ENCODE measurements at places on chromosomes 5 and 9. TPM values are rescaled to one million over a fixed set of nuclear protein-coding genes. Genes with fewer than 3 reads are reported as not detected.

Gene PCDHGA2
- not detected for total RNA-seq

Gene ANKRD34B
- total RNA-seq: 0.29 TPM

Gene SLC45A2
- total RNA-seq: not detected

Gene GCNT1
- 7.9 TPM for total RNA-seq

Gene ALDH1A1
- 17.7 TPM for total RNA-seq

Gene SPATA31D4
- total RNA-seq: not detected

Gene NFIB
- 75.8 TPM for total RNA-seq

Gene C7
- not detected for total RNA-seq

Gene CKMT2
- total RNA-seq: 0.24 TPM

Gene NAIP
- 9.0 TPM for total RNA-seq

Gene ADGRV1
- 3.5 TPM for total RNA-seq

Gene GABRA6
- total RNA-seq: not detected

Gene PURA
- 16.7 TPM for total RNA-seq

DNA sequence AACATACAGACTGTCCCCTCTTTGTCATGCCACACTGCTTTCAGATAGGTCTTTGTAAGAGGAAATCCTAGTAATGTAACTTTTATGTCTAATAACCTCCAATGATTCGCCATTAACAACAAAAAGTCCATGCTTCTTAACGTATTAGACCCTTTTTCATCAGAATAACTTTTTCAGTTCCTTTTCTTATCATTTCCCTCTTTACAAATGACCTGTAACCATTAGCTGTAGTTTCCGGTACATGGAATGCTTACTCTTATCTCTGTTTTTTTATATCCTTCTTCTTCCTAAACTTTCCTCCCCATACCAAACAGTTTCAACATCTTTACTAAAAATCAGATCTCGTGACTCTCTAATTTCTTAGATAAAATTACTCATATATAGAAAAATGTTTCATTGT lies 268.9 kb upstream of the TYRP1 start:
- no peaks in the 10 kb centered on the region for H3K27me3 ChIP-seq
- no peak overlapping the region for H3K4me3 ChIP-seq
- H3K36me3 ChIP-seq: no peaks in the 10 kb centered on the region
- DNase-seq: no peak

DNA sequence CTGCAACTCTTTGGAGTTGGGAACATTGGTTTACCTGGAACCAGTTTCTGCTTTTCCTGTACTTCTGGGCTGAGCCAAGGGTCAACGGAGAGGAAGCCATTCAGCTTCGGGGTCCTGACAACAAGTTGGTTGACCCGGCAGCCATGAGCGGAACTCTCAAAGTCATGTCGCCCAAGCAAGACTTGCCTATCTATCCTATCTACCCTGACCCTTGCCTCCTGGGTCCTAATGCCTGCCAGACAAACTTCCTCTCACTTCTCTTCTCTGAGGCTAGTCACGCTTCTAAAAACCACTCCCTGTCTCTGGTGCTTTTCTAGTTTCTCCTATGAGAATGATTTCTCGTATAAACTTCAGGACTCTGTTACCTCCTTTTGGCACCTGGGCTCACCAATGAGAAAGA lies 44.7 kb upstream of the CRHBP start:
- no peaks in the 10 kb centered on the region for H3K4me1 ChIP-seq
- no peaks in the 10 kb centered on the region for H3K36me3 ChIP-seq
- H3K27ac ChIP-seq: no peak overlapping the region
- DNase-seq: no peak
- H3K27me3 ChIP-seq: no peaks in the 10 kb centered on the region

- no peak overlapping the region for H3K4me3 ChIP-seq
- H3K36me3 ChIP-seq: peaks cover 16% of the 10 kb centered on the region
- DNase-seq: no peak
- no peaks in the 10 kb centered on the region for H3K27me3 ChIP-seq
Observed at GRCh38 chr5:31492869-31493268, 39.0 kb downstream of the DROSHA start.

DNA sequence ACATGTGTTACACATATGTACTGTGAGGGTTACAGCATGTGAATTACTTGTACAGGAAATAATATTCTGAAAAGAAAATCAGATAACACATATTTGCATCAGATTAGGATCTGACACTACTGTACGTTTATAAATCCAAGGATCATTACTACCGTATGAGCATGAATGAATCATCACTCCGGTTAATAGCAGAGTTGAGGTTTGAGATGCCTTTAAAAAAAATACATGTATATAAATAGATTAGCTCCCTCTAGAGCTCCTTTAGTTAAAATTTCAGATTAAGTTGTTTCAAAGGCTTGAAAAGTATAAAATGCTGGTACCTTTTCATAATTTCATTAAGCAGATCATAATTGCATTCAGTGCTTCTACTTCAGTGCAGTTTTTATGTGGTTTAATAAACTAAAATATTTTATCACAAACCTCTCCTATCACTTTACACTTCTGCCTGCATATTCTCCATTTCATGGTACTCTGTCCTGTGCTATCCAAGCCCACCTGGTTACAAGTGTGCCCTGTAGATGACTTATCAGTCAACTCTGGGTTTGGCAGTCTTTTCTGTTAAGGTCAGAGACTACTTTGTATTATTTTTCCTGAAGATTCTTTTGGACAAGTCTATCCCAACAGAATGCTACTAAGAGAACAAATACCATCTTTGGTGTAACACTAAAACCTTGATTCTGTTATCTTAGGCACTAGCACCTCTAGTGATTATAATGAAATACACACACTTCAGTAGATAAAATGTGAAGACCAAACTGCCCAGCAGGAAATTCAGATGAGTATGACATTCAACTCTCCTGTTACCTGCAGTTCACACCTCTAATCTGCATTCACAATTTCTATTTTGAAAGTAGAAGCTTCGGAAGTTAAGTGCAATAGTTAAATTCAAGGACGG lies 48.0 kb upstream of the POU5F2 start:
- no peaks in the 10 kb centered on the region for H3K27me3 ChIP-seq
- H3K4me3 ChIP-seq: no peak overlapping the region
- H3K36me3 ChIP-seq: no peaks in the 10 kb centered on the region
- DNase-seq: no peak
- peaks cover 9% of the 10 kb centered on the region for H3K4me1 ChIP-seq

GRCh38 chr9:110947491-110948044 lies 90.7 kb downstream of the LPAR1 start:
- H3K27ac ChIP-seq: no peak overlapping the region
- peaks cover 13% of the 10 kb centered on the region for H3K4me1 ChIP-seq
- H3K27me3 ChIP-seq: no peaks in the 10 kb centered on the region
- no peaks in the 10 kb centered on the region for H3K36me3 ChIP-seq
- no peak overlapping the region for H3K4me3 ChIP-seq

GRCh38 chr5:98110282-98110691 lies 663.2 kb upstream of the RGMB start:
- no peak overlapping the region for H3K4me3 ChIP-seq
- H3K27me3 ChIP-seq: no peaks in the 10 kb centered on the region
- DNase-seq: no peak
- H3K27ac ChIP-seq: no peak overlapping the region
- H3K4me1 ChIP-seq: no peaks in the 10 kb centered on the region

DNA sequence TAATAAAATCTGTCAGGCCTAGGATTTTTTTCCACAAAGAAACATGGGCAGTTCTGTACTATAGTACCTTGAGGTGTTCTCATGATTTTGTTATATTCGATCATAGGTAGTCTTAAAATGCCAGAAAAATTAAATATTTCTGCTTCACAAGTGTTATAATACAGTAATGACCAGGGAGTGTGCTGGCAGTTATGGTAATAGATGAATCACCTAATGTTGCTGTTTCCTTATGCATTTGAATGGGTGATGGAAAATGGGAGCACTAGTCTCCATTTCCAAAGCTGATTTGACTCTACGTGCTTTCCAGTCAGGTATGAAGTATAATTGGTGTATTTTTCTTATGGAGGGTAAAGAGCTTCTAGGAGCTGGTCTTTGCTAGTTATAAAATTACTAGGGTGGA lies 23.8 kb downstream of the OGN start:
- no peak for DNase-seq
- H3K27me3 ChIP-seq: no peaks in the 10 kb centered on the region
- H3K4me1 ChIP-seq: no peaks in the 10 kb centered on the region
- no peak overlapping the region for H3K27ac ChIP-seq

GRCh38 chr9:134693641-134694367 lies 52.2 kb downstream of the COL5A1 start:
- H3K27me3 ChIP-seq: no peaks in the 10 kb centered on the region
- no peak overlapping the region for H3K4me3 ChIP-seq
- H3K4me1 ChIP-seq: no peaks in the 10 kb centered on the region
- DNase-seq: no peak

DNA sequence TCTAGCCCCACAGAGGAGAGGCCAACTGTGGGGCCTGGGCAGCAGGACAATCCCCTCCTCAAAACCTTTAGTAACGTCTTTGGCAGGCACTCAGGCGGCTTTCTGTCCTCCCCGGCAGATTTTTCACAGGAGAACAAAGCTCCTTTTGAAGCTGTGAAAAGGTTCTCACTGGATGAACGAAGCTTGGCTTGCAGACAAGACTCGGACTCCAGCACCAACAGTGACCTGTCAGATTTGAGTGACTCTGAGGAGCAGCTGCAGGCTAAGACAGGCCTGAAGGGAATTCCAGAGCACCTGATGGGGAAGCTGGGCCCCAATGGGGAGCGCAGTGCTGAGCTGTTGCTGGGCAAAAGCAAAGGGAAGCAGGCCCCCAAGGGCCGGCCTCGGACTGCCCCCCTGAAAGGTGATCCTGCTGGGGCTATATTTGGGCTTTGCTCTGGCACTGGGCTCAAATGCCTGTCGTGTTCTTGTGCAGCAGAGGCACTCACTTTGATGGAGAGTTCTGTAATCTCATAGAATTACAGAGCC lies 39.4 kb downstream of the KDM3B start:
- H3K4me1 ChIP-seq: no peaks in the 10 kb centered on the region
- H3K36me3 ChIP-seq: peaks cover 31% of the 10 kb centered on the region
- no peak overlapping the region for H3K4me3 ChIP-seq

GRCh38 chr5:80083101-80083890 lies 48.1 kb downstream of the THBS4 start:
- peaks cover 29% of the 10 kb centered on the region for H3K4me1 ChIP-seq
- peak overlapping the region; percentile 56 for H3K4me3 ChIP-seq
- H3K27me3 ChIP-seq: peaks cover 11% of the 10 kb centered on the region
- H3K27ac ChIP-seq: peak overlapping the region; percentile 8

DNA sequence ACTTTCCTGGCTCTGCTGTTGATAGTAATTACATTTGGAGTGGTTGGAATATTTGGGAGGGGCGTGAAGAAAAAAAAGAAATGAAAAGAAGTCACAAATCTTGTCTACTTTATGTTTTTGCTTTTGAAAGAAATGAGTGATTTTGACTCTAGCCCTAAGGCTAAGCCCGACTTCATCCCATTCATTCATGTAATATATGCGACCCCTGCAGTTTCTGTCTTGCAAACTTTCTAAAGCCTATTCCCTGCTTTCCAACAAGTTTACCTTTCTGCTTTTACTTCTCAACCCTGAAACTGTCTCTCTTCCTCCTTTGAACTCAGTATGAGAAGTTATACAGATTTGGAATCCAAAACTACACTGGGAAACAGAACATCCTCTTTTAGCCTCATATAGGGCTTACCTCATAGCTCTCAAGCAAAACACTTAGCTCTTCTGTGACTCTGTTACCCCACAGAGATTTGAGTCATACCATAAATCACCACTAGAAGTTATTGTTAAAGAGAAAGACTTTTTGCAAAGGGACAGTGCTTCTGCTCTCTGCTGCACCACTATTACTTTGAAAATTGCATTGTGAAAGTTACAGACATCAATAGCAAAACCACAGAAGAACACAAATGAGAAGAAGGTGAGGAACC lies 1.6 kb downstream of the CFAP95 start:
- H3K27me3 ChIP-seq: no peaks in the 10 kb centered on the region
- no peak for DNase-seq
- H3K36me3 ChIP-seq: peaks cover 12% of the 10 kb centered on the region
- no peak overlapping the region for H3K4me3 ChIP-seq

DNA sequence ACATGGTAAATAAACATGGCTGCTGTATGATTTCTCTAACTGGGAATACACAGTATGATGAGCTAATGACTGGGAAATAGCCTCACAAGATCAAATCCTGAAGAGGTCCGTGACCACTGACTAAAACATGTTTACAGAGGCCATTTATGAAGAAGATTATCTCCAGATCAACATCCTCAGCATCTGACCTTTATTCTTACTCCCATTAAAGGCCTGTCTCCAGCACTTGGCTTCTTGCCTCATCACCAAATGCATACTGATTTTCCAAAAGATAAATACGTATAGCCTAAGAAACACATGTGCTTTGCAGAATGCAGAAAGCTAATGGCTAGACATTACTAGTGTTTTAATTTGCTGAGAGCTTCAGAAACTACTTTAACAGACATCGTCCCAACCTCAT lies 108.0 kb upstream of the TSLP start:
- peaks cover 32% of the 10 kb centered on the region for H3K4me1 ChIP-seq
- no peak for DNase-seq
- no peak overlapping the region for H3K4me3 ChIP-seq
- no peak overlapping the region for H3K27ac ChIP-seq

GRCh38 chr5:116145416-116145815 lies 60.6 kb downstream of the COMMD10 start:
- no peak overlapping the region for H3K27ac ChIP-seq
- no peak for DNase-seq
- H3K4me1 ChIP-seq: no peaks in the 10 kb centered on the region
- H3K4me3 ChIP-seq: no peak overlapping the region
- no peaks in the 10 kb centered on the region for H3K36me3 ChIP-seq

DNA sequence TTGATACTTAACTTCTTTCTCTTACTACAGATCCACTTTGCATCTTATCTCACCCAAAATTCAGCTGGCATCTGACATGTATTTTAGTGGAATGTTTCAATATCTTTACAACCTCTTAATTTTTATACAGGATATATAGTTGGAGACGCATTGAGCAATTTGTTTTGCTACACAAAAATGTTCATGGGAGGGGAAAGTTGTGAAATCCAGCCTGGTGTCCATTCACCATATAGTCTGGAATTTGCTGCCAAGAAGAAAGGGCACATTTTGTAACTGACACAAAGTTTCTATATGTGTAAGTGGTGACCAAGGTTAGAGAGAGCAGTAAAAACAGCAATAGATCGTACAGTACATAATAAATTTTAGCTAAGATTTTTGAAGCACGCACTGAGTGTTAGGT lies 14.0 kb upstream of the CHD1 start:
- peaks cover 9% of the 10 kb centered on the region for H3K4me1 ChIP-seq
- no peaks in the 10 kb centered on the region for H3K36me3 ChIP-seq
- no peak overlapping the region for H3K4me3 ChIP-seq
- no peak overlapping the region for H3K27ac ChIP-seq
- no peaks in the 10 kb centered on the region for H3K27me3 ChIP-seq
- no peak for DNase-seq

GRCh38 chr9:88308831-88309560 lies 79.2 kb upstream of the SPIN1 start:
- no peaks in the 10 kb centered on the region for H3K27me3 ChIP-seq
- no peak for DNase-seq
- H3K36me3 ChIP-seq: no peaks in the 10 kb centered on the region
- H3K27ac ChIP-seq: no peak overlapping the region
- H3K4me1 ChIP-seq: no peaks in the 10 kb centered on the region
- no peak overlapping the region for H3K4me3 ChIP-seq

DNA sequence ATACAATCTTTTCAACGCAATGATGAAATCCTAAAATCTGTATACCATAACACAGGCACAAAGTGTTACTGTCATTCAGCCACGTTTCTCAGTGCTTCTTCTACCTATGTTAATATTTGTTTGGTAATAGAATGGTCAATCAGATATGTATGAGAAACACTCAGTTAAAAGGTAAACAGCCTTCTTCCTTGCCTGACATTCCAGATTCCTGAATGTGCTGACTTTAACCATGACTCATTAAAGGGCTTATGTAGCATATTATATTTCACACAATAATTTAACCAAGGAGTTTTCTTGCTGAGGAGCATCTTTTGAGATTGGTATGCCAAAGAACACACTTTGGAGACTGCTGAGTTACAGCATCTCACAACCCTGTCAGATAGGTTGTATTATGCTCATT lies 187.6 kb downstream of the CETN3 start:
- H3K27me3 ChIP-seq: no peaks in the 10 kb centered on the region
- peaks cover 46% of the 10 kb centered on the region for H3K4me1 ChIP-seq
- peak; percentile 32 for DNase-seq
- H3K36me3 ChIP-seq: no peaks in the 10 kb centered on the region
- peak overlapping the region; percentile 32 for H3K27ac ChIP-seq

All from Calu3 (cell line).